MV-4-11 (cell line): ENCODE measurements at places on chromosomes 4 and X.

DNA sequence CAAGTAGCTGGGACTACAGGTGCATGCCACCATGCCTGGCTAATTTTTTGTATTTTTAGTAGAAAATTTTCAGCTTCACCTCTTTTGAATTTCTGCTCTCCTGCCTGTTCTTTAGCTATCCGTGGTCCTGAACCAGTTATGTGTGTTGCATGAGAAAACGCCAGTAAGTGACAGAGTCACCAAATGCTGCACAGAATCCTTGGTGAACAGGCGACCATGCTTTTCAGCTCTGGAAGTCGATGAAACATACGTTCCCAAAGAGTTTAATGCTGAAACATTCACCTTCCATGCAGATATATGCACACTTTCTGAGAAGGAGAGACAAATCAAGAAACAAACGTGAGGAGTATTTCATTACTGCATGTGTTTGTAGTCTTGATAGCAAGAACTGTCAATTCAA, 13.9 kb downstream of the ALB start:
- no peak for DNase-seq

GRCh38 chr4:148735432-148736155, 293.4 kb upstream of the NR3C2 start:
- DNase-seq, result no peak

- no peak for DNase-seq
Observed at GRCh38 chr4:19455196-19455595, 796.5 kb upstream of the SLIT2 start.

DNA sequence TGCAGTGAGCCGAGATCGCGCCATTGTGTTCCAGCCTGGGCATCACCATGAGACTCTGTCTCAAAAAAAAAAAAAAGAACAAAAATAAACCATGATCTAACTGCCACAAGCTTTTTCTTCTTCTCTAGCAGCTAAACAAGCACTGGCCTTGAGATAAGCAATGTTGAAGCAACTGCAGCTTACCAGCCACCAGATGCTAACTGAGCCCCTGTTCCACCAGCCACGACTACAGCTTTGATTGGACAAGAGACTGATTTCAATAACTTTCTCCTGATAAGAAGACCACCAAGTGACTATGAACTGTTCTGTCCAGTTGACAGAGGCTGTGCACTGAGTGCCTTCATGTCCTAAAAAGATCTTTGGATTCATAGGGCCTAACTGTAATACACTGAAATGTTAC, 58.5 kb downstream of the DCTD start:
- no peak for DNase-seq

- peak; percentile 93 for DNase-seq
Observed at GRCh38 chr4:176587920-176588319, 204.8 kb downstream of the VEGFC start.

- no peak for DNase-seq
Observed at GRCh38 chr4:41072021-41072777, 142.1 kb downstream of the APBB2 start.

- DNase-seq, result no peak
Observed at GRCh38 chr4:133465022-133465421, 315.9 kb downstream of the PCDH10 start.

DNA sequence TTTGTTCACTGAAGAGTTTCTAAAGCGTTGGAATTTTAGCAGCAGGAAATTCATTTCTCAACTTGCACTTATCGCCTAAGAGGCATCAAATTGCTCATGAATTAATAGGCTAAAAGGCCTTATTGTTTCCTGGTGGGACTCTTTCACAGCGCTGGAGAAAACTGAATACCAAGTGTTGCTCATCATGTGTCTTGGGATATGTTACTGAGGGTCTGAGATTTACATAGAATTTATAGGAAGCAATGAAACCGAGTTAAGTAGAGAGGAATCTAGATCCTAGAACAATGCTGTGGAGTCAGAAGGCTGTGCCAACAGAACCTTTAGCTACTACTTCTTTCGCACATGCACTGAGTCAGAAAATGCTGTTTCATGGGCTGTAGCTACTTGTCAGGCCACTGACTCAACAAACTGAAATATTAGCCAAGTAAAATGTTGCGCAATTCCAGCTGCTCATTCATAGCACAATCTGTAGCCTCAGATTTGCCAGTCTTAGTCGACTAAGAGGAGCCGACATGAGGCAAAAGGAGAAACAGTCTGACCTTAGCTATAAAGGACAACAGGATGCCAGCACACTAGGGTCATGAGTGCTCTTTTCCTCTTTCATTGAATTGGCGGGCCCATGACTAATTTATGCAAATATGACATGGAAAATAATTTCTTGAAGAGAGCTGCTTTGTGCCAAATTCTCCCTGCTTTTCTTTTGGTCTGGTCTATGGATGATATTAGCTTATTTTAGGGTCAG, 35.9 kb upstream of the CXCL8 start:
- peak; percentile 100 for DNase-seq

- DNase-seq, result no peak
Observed at GRCh38 chr4:7398104-7398423, 36.7 kb downstream of the PSAPL1 start.

- no peak for DNase-seq
Observed at GRCh38 chr4:105192474-105192873, 45.8 kb downstream of the TET2 start.

DNA sequence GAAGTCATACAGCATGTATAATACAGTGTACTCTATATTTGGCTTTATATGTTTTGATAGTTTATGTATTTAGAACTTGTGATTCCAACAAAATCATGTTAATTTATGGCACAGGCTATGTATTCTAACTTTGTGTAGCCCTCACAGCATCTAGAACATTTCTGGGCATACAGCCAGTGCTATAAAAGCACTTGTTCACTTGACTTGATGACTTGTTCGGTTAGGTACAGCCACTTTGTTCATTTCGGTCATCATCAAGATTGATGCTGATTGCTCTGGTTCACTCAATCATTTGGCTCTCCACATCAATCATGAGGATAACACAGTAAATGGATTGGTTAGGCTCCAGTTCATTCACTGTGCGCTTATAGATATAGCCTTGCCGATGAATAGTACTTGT, 97.6 kb upstream of the IRS4 start:
- no peak for DNase-seq

GRCh38 chrX:115190636-115191489, 1.7 kb downstream of the RBMXL3 start:
- DNase-seq, result no peak

- no peak for DNase-seq
Observed at GRCh38 chr4:94995684-94996394, 238.1 kb downstream of the BMPR1B start.

GRCh38 chr4:109079731-109080130, 222.7 kb downstream of the COL25A1 start:
- DNase-seq, result peak; percentile 53

GRCh38 chr4:144650311-144651005, 4.5 kb downstream of the HHIP start:
- DNase-seq, result no peak

DNA sequence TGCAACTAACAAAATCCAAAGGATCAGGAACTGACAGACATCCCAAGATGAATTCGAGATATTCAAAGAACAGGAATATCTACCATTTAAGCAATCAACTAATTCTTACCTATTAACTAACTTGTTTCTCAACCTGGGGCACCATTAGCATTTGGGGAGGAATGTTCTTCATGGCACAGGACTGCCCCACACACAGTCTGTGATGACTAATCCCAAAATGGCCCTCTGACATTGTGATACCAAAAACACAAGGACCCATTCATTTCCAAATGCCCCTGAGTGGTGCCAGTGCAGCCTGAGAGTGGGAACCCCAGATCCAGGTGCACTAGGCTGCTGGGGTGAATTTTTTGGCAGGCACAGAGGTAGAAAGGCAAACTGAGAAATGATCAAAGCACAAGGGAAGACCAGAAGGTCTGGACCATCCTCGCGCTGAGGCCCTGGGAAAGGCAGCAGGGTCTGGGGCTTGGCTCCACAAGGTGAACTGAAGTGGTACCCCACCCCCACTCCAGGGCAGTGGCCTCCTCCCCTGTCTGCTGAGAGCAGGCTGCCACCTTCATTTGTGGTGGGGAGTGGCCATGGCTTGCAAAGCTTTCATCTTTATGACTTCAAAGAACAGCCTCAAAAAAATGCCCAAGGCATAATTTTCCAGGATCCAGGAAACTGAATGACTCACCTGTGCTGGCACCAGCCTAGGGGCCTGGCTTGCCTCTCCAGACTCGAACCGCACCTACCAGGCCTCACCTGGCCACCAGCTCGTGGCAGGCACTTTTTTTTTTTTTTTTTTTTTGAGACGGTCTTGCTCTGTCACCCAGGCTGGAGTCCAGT, 122.4 kb downstream of the BCOR start:
- DNase-seq, result no peak

- no peak for DNase-seq
Observed at GRCh38 chr4:65580551-65580950, 89.7 kb downstream of the EPHA5 start.

- no peak for DNase-seq
Observed at GRCh38 chr4:125639182-125639621, 324.4 kb downstream of the FAT4 start.

DNA sequence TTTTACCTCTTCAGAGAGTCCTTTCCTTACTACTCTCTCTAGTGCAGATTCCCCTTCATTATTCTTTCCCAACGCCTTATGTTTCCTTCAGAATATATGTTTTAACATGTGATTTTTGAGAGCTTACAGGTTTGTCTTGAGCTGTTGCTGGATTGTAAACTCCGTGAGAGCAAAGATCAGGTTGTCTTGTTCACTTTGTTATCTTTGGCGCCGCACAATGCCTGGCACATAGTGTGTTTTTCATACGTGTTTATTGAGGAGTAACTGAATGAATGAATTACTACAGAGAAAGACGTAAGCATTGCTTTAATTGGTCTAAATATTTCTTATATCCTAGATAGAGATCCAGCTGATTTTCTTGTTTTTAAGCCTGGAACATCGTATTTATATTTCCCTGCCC, 80.5 kb upstream of the SLC4A4 start:
- no peak for DNase-seq

DNA sequence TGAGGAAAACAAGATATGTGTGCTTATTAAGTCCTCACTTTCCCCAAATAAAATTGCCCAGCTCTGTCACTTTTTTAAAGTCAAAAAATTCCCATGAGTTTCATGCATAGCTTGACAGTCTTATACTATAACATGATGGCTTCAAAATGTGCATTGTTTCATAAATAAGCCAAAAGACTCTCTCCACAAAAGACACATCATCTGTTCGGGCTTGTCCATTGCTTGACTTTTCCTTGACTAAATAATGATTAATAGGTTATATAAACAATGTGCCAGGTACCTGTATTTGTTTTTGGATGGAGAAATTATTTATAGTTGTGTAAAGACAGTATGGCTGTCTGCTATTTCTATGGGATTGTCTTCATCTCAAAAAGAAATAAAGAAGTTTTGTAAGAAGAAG, 329.2 kb upstream of the KLF3 start:
- DNase-seq, result no peak

DNA sequence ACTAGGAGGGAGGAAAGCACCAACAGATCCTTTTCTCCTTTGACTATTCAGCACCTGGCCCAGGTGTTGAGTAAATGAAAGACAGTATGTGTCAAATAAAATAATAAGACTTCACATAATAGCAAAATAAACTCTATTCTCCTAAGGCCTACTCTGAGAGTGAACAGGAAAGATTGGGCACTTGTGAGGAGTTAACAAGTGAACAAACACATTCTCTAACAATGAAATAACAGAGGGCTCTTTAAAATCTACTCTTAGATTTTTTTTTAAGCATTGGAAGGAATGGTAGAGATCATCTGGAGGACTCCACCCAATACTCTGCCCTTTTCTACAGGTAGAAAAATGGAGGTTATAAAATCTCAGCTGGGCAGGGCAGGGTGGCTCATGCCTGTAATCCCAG, 39.1 kb upstream of the NOCT start:
- no peak for DNase-seq

GRCh38 chrX:50778272-50778671, 35.7 kb downstream of the SHROOM4 start:
- DNase-seq, result no peak

DNA sequence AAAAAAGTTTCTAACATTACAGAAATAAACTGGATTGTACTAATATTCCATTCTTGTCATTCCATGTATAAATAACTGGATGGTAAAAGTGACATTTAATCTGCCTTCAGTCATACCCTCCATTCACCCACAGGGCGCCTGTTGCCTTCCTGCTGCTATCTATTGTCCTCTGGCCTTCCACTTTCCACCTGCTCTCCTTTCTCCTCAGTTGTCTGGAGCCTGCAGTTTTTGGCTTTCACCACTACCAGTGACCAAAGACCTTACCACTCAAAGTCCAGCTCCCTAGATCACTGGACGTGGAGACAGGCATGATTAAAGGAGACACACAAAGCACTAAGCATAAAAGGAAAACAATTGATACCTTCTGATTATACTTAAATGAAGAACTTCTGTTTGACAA, 46.2 kb upstream of the NHS start:
- no peak for DNase-seq

DNA sequence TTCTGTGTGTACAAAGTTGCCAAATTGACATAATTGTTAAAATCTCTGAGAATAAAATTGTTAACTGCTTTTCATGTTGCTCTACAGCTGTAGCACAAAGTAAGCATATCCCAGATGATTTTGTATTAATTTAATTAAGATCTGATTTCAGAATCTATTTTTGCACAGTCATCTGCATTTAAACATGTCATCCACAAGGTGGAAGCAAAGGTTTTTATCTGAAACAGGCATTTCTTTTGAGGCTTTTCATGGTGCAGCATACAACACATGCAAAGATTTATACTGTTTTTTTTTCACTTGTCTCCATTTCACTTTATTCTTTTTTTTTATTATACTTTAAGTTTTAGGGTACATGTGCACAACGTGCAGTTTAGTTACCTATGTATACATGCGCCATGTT, 51.2 kb downstream of the GC start:
- DNase-seq, result peak; percentile 20

GRCh38 chrX:17247144-17247543, 127.9 kb upstream of the NHS start:
- DNase-seq, result no peak

DNA sequence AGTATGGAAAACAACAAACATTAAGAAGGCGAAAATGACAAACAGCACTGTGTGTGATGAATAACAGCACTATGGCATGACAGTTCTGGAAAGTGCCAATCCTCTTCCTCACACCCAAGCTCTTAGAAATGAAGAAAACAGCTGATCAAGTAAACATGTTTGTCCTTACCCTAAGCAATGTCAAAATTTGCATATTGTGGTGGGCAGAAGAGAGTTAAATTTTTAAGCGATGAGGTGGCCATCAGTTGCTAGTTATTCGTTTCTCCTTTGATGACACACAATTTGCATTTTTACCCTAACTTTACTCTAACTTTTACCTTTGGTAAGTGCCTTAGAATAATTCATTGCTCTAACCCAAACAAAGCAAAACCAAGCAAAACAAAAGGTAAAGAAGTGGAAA, 8.8 kb downstream of the PROM1 start:
- no peak for DNase-seq

- no peak for DNase-seq
Observed at GRCh38 chr4:165844161-165844560, 28.9 kb upstream of the TLL1 start.
